ENCODE measurements at places on chromosomes 7 and 10.

GRCh38 chr10:129958629-129959543, 5.2 kb downstream of the EBF3 start:
- DNase-seq = no peak

GRCh38 chr7:46811529-46811928, 770.4 kb downstream of the TNS3 start:
- DNase-seq = no peak

DNA sequence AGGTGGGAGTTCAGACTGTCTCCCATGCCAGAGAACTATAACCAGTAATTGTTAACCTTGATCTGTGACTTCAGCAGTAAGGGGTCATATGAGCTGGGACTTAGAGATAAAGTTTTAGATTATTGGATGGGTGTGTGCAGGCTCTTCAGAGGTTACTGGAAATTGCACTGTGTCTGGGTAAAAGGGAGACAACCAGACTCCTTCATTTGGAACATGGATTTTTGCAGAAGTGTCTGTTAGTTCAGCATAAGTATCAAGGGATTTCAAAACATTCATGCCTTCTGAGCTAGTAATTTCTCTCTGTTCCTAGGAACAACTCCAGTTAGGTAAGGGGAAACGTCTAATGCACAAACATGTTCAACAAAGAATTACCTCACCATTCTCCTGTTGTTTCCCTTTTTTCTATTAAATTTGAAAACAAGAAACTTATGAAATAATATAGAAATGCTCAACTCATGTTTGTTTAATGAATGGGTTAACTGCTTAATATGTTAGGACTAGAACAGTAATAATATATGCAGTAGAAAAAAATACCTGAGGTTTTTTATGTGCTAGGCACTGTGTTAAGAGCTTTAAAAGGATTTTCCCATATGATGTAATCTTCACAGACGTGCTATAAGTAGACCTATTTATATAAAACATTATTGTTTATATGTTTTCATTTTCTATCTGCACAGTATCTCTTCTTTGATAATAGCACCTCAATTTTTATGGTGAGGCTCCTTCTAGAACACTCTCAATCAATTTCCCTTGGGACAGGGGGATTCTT, 233.0 kb downstream of the CACNA2D1 start:
- no peak for DNase-seq

GRCh38 chr10:62113680-62114079, 155.0 kb downstream of the RTKN2 start:
- no peak for DNase-seq

- DNase-seq = no peak
These were observed 66.9 kb upstream of the DOCK1 start for GRCh38 chr10:126838316-126838715.

GRCh38 chr10:129440247-129440646, 26.8 kb upstream of the MGMT start:
- DNase-seq = no peak

DNA sequence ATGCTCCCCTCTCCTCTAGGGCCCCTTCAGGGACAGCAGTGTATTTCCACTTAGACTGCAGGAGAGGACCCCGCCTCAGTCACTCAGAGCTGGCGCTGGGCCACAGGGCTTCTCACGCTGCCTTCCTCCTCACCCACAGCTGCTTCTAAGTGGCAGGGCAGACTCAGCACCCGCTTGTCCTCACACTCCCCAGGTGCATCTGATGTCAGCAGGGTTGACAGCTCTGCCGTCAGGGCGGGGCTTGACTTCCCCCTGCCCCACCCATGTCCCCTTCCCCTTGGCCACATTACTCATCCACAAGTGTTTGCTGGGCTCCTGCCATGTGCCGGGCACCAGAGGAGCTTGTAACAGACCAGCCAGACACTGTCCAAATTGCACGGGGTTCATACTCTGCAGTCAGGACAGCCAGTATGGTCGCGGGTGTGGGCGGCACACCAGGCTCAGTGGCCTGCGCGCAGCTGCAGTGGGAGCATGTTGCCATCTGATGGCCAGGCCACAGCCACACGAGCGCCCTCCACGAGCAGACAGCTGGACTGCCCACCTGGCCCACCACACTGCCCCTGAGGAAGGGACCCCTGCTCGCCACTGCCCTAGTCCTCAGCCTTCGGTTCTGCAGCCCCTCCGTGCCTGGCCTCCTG, 29.3 kb upstream of the TTYH3 start:
- DNase-seq = no peak

GRCh38 chr7:30698481-30698880, 16.2 kb upstream of the CRHR2 start:
- no peak for DNase-seq

GRCh38 chr10:21500578-21500910, 24.9 kb downstream of the SKIDA1 start:
- DNase-seq = no peak

DNA sequence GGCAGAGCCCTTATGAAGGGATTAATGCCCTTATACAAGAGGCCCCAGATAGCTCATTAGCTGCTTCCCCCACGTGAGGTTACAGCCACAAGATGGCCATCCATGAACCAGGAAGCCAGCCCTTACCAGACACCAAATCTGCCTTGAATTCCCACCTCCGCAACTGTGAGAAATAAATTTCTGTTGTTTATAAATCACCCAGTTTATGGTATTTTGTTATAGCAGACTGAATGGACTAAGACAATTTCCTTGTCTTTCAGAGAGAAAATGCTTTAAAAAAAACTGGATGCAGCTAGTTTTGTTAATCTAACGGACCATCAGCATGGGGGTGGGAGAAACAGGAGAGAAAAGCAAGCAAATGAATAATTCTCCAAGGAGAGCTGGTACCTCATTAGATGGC, 36.5 kb downstream of the CBX3 start:
- no peak for DNase-seq

DNA sequence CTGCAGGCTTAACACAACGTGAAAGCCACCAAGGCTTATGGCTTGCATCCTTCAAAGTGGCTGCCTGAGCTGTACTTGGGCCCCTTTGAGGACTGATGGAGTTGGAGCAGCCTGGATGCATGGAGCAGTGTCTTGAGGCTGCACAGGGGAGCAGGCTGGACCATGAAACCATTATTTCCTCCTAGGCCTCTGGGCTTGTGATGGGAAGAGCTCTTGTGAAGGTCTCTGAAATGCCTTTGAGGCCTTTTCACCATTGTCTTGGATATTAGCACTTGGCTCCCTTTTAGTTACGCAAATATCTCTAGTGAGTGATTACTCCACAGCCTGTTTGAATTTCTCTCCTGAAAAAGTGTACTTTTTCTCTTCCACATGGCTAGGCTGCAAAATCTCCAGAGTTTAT, 201.2 kb upstream of the NPY start:
- DNase-seq = no peak

DNA sequence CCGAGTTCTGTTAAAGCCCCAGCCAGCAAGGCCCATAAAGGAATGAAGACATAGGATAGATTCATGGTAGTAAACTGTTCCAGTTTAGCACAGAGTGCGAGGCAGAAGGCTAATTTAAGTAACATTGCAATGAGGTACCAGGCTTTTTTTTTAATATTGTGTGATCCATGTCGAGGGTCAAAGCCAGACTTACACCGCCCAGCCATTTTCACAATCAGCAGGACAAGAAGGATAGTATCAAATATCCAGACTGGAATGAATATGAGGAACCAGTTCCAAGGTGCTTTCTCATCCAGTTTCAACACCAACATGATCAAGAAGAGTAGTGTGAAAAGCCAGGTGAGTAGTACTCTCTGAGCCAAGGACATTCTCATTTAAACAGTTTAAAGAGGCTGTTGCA, 4.2 kb downstream of the TMEM60 start:
- DNase-seq = no peak

GRCh38 chr7:158620839-158621441, 33.3 kb upstream of the PTPRN2 start:
- DNase-seq = no peak

DNA sequence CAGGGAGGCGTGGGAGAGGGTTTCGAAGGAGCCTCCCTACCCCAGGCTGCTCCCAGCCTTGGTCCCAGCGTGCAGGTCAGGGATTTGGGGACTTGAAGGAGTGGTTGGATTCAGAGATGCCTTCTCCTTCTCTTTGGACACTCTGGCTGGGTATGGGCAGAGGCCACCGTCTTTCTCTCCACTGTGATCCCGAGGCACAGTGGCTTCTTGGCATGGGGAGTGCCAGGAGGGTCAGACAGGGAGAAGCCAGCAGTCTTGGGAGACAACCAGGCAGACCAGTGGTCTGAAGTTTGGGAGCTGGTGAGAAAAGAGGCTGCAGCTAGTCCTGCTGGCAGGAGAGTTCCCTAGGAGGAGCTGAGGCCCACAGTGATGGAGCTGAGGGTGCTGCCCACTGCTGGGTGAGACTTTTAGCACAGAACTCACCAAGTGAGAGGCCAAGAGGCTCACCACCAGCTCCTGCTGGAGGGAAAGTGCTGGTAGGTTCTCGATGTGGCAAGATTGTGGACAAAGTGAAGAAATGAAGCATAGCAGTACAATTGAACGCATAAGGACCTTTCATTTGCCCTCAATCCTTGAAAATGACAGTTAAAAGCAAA, 35.2 kb upstream of the WDFY4 start:
- DNase-seq = no peak

DNA sequence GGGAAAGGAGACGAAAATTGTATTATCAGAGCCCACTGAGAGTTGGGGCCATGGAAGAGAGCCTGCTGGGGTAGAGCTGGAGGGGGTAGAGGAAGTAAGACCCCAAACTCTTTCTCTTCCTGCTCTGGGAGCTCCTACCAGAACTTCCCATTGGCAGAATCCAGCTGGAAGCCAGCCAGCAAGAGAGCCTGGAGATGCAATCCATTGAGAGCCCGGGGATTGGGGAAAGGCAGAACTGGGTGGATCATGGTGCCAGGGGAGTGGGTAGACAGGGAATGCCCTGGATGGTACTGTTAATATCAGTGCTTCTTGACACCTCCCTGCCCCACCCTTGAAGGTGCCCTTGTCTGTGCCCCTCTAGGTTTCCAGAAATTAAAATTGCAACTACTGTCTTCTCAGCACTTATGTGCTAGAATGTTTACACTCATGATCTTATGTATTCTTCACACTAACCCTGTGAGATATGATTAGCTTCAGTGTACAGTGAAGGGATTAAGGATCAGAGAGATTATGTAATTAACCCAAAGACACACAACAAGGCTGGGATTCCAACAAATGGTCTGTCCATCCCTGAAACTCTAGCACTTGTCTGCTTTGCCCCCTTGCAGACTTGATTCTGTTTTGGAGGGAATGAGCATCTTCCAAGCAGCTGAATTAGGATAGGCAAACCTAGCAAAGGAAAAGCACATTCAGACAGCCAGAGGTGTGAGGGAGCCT, 154.1 kb downstream of the C10orf105 start:
- no peak for DNase-seq

DNA sequence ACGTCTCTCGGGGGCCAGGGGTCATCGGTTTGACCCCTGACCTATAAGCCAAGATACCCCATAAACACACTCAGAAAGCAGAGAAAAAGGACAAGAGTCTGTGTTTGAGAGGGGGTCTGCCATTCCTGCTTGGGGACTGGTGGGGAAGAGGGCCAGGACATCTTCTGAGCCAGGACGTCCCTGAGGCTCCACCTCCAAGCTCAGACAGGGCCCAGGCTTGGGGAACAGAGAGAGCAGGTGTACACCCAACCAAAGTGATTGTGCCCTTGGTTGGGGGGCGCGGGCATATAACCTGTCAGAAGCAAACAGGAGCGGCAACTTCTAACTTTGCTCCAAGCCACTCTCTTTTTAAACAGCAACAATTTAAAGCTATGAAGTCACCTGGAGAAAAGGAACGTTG, 33.9 kb upstream of the PPIF start:
- DNase-seq = no peak

GRCh38 chr10:6382081-6382480, 179.3 kb downstream of the PFKFB3 start:
- DNase-seq = no peak

GRCh38 chr7:327233-327931, 37.4 kb downstream of the FOXL3 start:
- DNase-seq = no peak

DNA sequence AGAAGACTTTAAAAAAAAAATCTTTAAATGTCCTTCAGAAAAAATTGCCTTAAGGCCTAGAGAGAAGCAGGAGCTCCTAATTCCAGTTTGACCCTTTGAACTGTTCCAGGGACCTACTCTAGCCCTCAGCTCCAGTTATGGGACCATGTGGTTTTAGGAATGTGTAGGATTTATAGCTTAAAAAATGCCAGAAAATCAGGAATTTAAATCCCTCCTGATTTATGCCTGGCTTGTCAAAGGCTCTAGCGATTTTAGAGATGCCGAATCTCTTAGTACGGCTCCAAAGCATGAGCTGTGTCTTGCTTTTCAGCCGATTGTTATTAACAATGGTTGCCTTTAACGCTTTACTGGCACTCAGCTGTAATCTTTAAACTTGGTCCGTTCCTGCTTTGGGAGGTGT, 130.6 kb upstream of the NPVF start:
- no peak for DNase-seq

- no peak for DNase-seq
These were observed 29.1 kb upstream of the TRUB1 start for GRCh38 chr10:114908896-114909295.

GRCh38 chr7:22001345-22002004, 55.8 kb upstream of the CDCA7L start:
- DNase-seq = peak; percentile 42

DNA sequence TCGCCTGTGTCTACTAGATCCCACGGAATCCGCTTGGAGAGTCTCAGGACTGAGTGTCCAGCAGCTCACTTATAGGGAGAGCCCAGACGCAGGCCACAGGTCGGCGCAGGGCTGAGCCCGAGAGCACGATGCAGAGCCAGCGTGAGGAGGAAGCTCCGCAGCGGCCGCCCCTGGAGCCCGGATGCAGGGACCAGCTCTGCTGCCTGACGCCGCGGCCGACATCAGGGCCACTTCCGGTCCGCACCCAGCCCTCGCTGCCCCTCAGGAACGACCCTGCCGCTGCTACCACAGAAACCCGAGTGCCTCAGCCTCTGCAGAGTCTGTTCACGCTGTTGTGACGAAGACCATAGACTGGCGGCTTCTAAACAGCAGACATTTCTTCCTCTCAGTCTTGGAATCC, 275.8 kb upstream of the PPP2R2D start:
- no peak for DNase-seq

DNA sequence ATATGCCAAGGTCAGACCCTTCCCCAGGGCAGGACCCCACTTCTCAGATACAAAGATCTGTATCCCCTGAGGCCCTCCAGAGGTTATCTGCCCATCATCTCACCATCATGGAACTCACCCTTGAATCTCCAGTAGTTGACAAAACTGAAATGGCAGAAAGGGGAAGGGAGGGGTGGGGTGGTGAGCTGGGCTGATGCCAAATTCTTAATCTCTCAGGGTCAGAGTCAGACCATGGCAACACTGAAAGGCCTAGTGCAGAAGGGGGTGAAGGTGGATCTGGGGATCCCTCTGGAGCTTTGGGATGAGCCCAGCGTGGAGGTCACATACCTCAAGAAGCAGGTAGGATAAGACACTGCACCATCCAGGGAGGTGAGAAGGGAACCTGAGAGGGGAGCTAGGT, 3.1 kb downstream of the CNPY4 start:
- no peak for DNase-seq

DNA sequence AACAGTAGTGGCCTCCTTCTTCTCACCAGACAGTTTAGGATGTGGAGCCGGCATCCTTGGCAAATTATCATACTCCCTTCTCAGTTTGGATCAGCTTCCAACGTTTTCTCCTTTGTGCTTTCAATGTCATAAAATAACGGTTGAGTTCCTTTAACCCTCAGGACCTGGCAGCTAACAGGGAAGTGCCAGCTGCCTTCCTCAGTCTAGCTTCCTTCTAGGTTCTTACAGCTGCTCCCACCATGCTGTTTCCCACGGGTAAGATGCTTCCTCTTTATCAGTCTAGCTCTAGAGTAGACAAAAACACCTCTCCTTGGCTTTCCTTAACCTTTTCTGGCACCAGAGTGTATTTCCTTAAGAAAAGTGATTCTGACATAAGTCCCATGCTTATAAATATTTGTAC, 33.2 kb downstream of the BLVRA start:
- no peak for DNase-seq

All from GM19239 (cell line).